ENCODE measurements at places on chromosomes 6 and 20. TPM values are rescaled to one million over a fixed set of nuclear protein-coding genes. Genes with fewer than 3 reads are reported as not detected.

The GPX5 gene
- not detected for total RNA-seq

The LSM14B gene
- total RNA-seq = 64.3 TPM

The SLC12A5 gene
- 6.9 TPM for total RNA-seq

The SIGLEC1 gene
- not detected for total RNA-seq

The CGA gene
- total RNA-seq = not detected

The STX11 gene
- total RNA-seq = 4.9 TPM

The RAET1L gene
- not detected for total RNA-seq

DNA sequence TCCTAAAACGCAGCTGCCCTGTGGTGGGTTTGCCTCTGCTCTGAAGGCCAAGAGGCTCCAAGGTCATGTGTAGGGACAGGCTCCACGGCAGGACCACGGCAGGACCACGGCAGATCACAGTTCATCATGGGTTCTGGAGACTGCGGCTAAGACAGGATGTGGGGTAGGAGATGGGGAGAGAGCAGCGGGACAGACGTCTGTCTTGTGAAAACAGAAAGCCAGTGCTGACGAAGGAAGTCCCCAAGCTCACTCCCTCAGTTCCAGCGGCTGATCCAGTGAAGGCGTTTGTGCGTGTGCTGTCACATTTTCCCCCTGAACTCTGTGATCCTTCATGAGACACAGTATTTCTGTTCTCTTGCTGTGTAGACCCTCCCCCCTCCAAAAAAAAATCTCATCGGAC, 67.9 kb upstream of the PTGIS start:
- no peaks in the 10 kb centered on the region for H3K4me1 ChIP-seq
- H3K27ac ChIP-seq = no peak overlapping the region
- no peak overlapping the region for H3K4me3 ChIP-seq
- peaks cover 33% of the 10 kb centered on the region for H3K36me3 ChIP-seq

GRCh38 chr6:16199804-16200203, 38.6 kb upstream of the GMPR start:
- H3K27ac ChIP-seq = no peak overlapping the region
- no peaks in the 10 kb centered on the region for H3K36me3 ChIP-seq
- no peak overlapping the region for H3K4me3 ChIP-seq
- H3K4me1 ChIP-seq = peaks cover 8% of the 10 kb centered on the region

DNA sequence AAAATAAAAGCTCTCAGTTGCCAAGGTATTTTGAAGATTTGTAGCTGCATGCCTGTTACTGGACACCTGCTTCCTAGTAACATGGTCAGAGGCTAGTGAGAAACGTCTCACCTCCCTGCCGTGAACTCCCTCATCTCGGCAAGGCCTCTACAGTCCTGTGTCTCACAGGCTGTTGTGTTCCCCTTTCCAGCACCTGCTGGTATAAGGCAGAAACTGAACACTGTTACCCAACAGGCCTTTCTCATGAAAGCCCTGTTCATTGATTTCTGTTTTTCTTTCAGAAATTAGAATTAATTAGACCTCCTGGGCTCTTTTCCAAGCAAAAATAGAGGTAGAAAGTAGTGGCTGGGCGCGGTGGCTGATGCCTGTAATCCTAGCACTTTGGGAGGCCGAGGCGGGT, 17.6 kb upstream of the SRSF3 start:
- peaks cover 29% of the 10 kb centered on the region for H3K4me1 ChIP-seq
- H3K27me3 ChIP-seq = no peaks in the 10 kb centered on the region
- H3K27ac ChIP-seq = peak overlapping the region; percentile 96

GRCh38 chr6:31615748-31616147, 714 bp downstream of the AIF1 start:
- no peak overlapping the region for H3K4me3 ChIP-seq
- no peaks in the 10 kb centered on the region for H3K27me3 ChIP-seq
- DNase-seq = no peak
- H3K36me3 ChIP-seq = no peaks in the 10 kb centered on the region

GRCh38 chr20:38727607-38728190, 3.4 kb downstream of the SLC32A1 start:
- H3K4me1 ChIP-seq = peaks cover 40% of the 10 kb centered on the region
- H3K27ac ChIP-seq = no peak overlapping the region
- no peak overlapping the region for H3K4me3 ChIP-seq

DNA sequence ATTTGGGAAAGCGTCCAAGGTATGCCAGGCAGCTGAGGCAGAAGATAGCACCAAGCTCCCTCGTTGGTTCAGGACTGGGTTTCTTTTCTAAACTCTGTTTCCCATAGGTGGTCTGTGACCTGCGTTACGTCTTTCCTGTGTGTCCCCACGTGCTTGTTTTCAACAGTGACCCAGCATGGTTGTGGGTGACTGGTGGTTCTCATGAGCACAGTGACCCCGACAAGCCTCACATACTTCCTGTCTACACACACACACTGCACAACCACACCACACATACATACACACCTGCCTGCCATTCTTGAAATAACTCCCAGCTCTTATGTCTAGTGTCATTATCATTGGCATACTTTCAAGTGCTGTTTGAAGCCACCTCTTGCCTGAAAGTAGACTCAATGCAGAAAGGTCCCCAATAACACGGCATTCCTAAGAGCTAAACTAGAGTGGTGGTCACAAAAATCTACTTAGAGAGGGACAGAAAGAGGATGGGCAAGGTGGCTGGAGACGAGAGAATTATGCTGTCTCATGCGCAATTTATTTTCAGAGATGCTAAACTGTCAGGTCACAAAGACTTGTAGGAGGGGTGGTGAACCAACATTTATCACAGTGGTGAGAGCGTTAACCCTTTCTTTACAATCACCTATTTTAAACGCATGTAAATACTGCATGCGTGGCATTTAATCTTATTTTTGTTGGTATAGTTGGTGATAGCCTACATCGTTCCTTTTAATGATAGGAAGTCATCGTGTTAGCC, 66.7 kb downstream of the GCNT2 start:
- peaks cover 3% of the 10 kb centered on the region for H3K27me3 ChIP-seq
- peaks cover 9% of the 10 kb centered on the region for H3K36me3 ChIP-seq
- DNase-seq = no peak

DNA sequence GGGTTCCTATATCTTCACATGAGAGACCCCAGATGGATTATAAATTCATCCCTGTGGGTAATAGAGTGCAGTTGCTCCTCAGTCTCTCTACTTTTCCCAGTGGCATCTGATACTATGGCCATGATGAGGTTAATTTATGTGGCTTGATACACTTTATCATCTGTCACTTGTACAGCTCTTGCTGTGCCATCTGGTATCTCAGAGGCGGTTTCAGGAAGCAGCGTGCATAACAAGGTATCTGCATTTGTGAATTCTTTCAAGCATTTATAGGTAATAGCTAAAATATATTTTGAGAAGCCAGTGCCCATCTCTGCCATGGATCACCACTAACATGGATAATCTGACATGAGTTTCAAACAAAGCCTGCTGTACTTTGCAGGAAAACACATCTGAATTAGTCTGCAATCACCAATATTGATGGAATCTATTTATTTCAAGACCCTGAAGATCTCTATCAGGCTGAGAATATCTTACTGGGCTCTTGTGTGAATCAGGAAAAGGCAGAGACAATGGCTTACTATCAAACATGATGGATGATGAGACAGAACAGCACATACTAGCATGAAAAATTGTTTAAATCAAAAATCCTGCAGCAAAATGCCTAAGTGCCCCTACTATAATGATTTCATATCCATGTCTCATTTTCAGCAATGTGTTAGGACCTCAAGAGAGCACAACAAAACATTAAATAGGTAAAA, 548.7 kb upstream of the MAP3K7 start:
- H3K4me1 ChIP-seq = peaks cover 13% of the 10 kb centered on the region
- no peak overlapping the region for H3K27ac ChIP-seq
- no peak overlapping the region for H3K4me3 ChIP-seq
- peaks cover 2% of the 10 kb centered on the region for H3K27me3 ChIP-seq

DNA sequence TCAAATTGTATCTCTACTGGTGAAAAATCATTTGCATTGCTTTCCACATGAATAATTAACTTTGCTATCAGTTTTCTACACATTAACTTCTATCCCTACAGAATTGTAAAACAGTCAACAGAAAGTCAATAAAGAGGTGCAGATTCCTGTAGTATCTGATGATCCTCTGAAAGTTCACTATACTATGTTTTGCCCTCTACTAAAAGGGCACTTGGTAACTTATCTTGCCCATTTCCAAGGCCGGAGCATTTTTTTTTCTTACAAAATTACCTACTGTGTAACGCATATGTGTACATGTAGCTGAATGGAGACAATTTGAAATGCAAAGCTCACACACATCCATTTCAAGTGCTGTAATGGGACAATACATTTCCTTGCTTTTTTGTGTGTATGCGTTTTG, 9.6 kb upstream of the SPTLC3 start:
- no peaks in the 10 kb centered on the region for H3K36me3 ChIP-seq
- H3K4me1 ChIP-seq = peaks cover 15% of the 10 kb centered on the region
- H3K27me3 ChIP-seq = no peaks in the 10 kb centered on the region
- H3K4me3 ChIP-seq = no peak overlapping the region

- H3K4me3 ChIP-seq = no peak overlapping the region
- peaks cover 44% of the 10 kb centered on the region for H3K27me3 ChIP-seq
- no peak for DNase-seq
- peaks cover 12% of the 10 kb centered on the region for H3K4me1 ChIP-seq
- no peak overlapping the region for H3K27ac ChIP-seq
- H3K36me3 ChIP-seq = no peaks in the 10 kb centered on the region
These were observed 150.4 kb upstream of the PHACTR3 start for GRCh38 chr20:59453759-59454560.

DNA sequence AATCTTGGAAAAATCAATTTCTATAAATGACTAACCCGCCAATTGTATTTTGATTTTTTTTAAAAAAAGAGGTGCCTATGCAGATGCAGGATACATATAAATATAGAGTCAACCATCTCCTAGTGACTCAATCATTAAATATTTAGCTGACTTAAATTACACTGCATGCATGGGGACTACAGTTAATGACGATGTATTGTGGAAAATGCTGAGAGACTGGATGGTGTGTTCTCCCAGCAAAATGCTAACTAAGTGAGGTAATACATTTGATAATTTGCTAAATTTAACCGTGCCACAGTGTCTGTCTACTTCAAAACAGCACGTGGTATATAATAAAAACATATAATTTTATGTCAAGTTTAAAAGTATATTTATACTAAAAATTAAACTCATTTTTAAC, 341.6 kb downstream of the PRKN start:
- H3K36me3 ChIP-seq = no peaks in the 10 kb centered on the region
- H3K27ac ChIP-seq = no peak overlapping the region
- no peak for DNase-seq
- H3K4me3 ChIP-seq = no peak overlapping the region
- H3K4me1 ChIP-seq = no peaks in the 10 kb centered on the region

DNA sequence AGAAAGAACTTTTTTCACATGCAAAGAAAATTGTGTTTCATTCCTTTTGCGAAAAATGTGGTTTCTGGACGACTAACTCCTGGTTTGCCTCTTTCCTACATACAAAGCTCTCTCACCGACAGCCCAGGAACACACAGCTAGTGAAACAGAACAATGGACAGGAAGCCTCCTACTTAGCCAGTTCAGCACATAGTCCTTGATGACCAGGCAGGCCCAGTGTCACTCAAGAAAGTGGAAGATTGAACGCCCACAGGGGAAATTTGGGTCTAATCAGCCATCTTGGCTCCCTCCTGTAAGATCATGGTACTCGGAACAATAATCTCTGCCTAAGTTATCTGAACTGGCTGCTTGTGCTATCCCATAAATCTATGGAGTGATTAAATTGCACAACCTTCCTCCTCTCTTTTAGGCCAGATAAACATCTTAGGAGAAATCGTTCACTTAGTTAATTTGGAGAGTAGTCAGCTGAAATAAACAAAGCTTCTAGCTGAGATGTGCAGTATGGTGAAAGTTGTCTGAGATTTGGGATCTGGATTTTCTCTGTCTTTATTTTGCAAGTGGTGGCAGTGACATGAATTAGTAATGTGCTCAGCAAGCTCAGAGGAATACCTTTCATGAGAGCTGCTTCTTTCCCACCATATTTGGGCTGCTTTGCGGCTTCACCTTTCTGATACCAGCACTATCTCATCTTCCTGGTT, 147.0 kb downstream of the MTFR2 start:
- peak overlapping the region; percentile 94 for H3K27ac ChIP-seq
- no peaks in the 10 kb centered on the region for H3K27me3 ChIP-seq
- no peaks in the 10 kb centered on the region for H3K36me3 ChIP-seq
- H3K4me3 ChIP-seq = no peak overlapping the region

- no peak overlapping the region for H3K27ac ChIP-seq
- no peak for DNase-seq
- no peaks in the 10 kb centered on the region for H3K36me3 ChIP-seq
- no peak overlapping the region for H3K4me3 ChIP-seq
- no peaks in the 10 kb centered on the region for H3K4me1 ChIP-seq
These were observed 89.4 kb downstream of the TBXT start for GRCh38 chr6:166078294-166078693.

- no peaks in the 10 kb centered on the region for H3K27me3 ChIP-seq
- H3K4me1 ChIP-seq = peaks cover 51% of the 10 kb centered on the region
- peak overlapping the region; percentile 85 for H3K4me3 ChIP-seq
- peaks cover 6% of the 10 kb centered on the region for H3K36me3 ChIP-seq
These were observed 796 bp downstream of the PHF20 start for GRCh38 chr20:35772563-35773058.

DNA sequence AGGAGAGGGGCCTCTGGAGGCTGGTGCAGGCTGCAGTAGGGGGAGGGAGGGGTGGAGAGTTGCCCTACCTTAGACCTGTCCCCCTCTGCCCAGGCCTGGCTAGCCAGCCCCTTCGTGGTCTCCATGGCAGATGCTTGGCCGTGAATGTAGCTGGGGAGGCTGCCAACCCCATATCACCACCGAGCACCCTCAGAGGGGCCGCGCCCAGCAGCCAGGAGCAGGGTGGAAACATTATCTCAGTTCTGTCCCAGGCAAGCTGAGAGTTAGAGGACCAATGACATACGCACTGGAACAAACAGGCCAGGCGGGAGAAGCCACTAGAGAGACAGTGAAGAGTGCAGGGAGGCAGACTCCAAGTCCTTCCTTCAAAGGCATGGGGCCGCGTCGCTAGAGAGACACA, 66.5 kb downstream of the LRFN2 start:
- DNase-seq = no peak
- H3K4me1 ChIP-seq = no peaks in the 10 kb centered on the region
- H3K27me3 ChIP-seq = peaks cover 44% of the 10 kb centered on the region
- no peak overlapping the region for H3K27ac ChIP-seq

DNA sequence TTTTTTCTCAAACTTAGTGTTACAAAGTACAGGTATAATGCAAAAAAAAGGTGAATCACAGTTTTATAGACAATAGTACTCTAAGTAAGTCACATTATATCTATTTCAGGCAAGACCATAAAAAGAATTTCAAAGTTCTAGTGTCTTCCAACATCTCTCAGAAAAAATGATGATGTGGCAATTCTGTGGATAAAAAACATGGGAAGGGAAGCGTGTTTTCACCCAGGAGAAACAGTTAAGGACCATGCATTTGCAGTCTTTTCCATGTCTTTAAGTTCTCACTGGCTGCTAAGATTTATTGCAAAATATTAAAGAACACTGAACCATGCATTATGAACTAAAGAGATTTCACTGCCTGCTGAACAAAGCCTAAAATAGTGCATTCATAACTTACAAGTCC, 1.8 kb downstream of the SSR1 start:
- peak overlapping the region; percentile 5 for H3K27ac ChIP-seq
- no peak for DNase-seq
- H3K4me1 ChIP-seq = peaks cover 21% of the 10 kb centered on the region
- H3K27me3 ChIP-seq = no peaks in the 10 kb centered on the region
- peak overlapping the region; percentile 54 for H3K4me3 ChIP-seq
